Spinal cord (tissue), 10 donors: ENCODE measurements at places on chromosomes 11 and 22.

- no peak for DNase-seq
These were observed 77.9 kb upstream of the TIMP3 start for GRCh38 chr22:32723643-32724042.

- no peak for DNase-seq
These were observed 920.1 kb upstream of the CNTN5 start for GRCh38 chr11:98100689-98101088.

DNA sequence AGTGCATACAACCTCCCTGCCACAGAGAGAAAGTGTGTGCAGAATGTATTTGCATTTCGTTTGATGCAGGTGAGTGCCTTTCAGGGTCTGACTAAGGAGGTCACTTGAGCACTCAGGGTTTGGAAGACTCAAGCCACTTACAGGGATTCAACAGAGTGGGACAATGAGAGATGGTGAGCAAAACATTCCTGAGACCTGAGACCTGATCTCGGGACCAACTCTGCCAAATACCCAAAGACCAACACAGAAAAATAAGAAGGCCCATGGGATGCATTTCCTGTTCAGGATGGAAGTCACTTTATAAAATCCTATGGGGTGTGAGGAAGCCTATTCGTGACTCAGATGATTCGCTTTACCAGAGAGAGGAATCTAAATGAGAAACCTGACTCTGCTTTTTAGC is 65.2 kb upstream of the LARGE1 start:
- DNase-seq = no peak

DNA sequence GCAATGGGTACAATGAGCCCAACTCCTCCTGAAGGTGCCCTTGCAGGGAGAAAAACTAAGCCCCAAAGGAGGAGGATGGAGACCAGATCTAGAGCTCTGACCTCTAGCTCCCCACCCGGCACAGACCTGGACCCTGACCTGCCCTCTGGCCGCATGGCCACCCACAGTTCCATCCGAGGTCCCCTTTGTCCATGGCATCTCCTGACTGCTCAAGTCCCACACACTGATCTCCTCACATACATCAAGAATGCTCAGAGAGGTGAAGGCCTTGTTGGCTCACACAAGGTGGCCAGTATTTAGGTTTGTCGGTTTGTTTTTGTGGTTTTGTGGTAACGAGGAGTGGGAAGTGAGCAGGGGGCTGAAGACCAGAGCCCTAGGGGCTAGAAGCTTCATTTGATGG is 423.5 kb upstream of the B3GAT1 start:
- DNase-seq = no peak

GRCh38 chr22:43616645-43617044 is 195.5 kb downstream of the EFCAB6 start:
- no peak for DNase-seq

GRCh38 chr22:41620589-41621098 is at the start of gene DESI1:
DESI1 (minus strand) TSS chr22:41621043; CDS start chr22:41620839, 204 bp downstream.
- peak; percentile 13 for DNase-seq

- no peak for DNase-seq
These were observed 3.8 kb upstream of the SCGB1D1 start for GRCh38 chr11:62186195-62186594.
